NCI-H1092 treated with DMSO at 0.1 percent for 48 hours (cell line): ENCODE measurements at places on chromosomes 1 and 21.

GRCh38 chr1:61187352-61188086, 105.2 kb downstream of the NFIA start:
- DNase-seq = no peak

DNA sequence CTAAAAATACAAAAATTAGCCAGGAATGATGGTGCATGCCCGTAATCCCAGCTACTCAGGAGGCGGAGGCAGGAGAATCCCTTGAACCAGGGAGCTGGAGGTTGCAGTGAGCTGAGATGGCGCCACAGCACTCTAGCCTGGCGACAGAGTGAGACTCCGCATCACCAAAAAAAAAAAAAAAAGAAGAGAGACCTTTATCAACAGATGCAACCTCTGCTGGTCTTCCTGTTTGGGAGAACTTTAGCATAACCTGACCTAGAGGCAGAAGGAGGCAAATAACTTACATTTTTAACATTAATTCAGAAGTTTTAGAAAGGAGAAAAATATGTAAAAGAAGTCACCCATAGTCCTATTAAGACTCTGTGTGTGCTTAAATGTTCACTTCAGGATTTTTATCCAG, 32.4 kb downstream of the SLAMF1 start:
- no peak for DNase-seq

- DNase-seq = no peak
Measured at GRCh38 chr1:236397173-236397759, 3.2 kb downstream of the EDARADD start.

- no peak for DNase-seq
Measured at GRCh38 chr1:21864730-21865129, 52.7 kb downstream of the LDLRAD2 start.

DNA sequence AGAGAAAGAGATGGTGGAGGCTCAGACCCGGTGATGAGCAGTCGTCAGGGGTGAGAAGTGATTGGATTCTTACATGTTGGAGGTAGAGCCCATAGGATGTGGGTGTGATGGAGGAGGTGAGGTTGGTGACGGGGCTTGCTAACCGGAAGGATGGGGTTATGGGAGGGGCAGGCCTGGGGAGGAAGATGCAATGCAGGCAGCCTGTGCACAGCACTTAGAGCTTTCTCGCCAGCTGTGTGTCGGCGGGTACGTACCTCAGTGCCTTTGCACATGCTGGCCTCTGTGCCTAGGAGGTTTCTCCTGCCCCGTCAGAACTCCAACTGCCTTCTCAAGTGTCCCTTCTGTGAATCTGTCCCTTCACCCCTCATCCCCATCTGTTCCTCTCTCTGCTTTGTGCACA, 2.9 kb upstream of the BSND start:
- DNase-seq = no peak

DNA sequence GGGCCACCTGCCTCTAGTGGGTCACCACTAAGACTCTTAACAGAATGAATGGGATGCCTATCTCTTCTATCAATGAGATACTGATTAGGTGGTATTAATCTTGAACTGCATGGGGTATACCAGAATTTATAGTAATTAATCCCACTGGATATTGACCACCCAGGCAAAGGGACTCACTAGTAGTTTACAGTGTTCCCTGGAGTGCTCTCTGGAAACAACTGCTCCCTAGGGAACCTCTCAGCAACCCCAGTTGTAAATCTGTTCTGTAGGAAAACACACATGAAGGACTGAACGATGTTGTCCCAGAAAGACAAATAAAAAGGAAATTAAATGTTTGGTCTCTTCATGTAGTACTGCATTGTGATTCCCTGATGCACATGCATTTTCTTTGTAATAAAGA, 430.5 kb downstream of the HLX start:
- DNase-seq = peak; percentile 98

DNA sequence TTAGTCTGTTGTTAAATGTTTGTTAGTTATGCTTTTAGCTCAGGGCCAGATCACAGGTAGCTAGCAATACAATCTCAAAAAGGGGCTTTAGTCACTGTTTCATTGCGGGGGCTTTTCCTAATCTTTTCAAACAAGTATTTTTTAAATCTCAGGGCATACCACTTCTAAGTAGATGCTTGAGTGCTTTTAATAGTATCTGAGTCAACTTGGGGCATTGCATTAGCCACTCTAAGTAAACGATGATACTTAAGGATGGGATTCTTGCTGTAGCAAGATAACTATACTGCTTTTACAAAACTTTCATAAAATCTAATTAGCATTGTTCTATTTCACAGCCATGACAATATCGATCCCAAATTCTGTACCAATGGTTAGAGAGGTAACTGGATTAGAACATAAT, 11.6 kb downstream of the CDC42BPA start:
- no peak for DNase-seq

- no peak for DNase-seq
Measured at GRCh38 chr1:67171978-67172377, 5.7 kb downstream of the IL23R start.

- DNase-seq = no peak
Measured at GRCh38 chr1:153929426-153929825, 6.7 kb upstream of the GATAD2B start.

DNA sequence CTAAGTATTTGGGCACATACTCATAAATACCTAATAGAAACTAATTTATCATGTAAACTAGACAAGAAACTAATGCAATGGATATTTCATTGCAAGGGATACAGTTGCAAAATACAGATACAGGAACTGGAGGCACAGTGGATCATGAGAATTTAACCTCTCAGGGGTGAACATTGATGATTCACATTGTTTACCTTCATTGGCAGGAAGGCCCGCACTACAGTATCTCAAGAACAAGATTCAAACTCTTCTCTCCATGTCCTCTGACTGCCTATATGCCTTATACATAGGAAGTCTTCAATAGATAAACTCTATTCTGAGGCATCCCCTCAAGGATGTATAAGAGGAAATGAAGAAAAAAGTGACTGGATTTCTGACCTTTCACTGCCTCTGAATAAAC, 18.4 kb upstream of the PTBP2 start:
- no peak for DNase-seq

DNA sequence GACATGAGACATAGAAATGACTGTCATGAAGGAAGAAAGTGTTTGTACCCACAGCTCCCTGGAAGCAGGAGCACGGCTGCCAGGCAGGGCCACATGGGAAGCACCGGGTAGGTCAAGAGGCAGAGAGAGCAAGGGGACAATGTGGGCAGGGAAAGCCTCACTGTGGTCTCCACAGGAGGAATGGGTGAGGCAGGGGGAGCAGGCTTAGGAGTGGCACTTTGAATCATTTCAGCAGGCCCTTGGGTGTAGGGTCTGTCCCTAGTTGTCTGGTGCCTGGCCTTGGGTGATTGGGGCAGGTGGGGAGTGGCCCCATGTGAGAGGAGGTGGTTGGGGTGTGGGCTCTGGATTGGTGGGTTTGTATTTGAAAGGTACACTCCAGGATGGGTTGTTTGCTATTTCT, 83.9 kb downstream of the PCBP3 start:
- no peak for DNase-seq

GRCh38 chr21:25281134-25281533, 326.1 kb downstream of the MRPL39 start:
- no peak for DNase-seq

GRCh38 chr1:3992103-3992556, 92.1 kb upstream of the C1orf174 start:
- DNase-seq = no peak

GRCh38 chr1:40861224-40862003, 749 bp downstream of the CITED4 start:
- peak; percentile 15 for DNase-seq

- no peak for DNase-seq
Measured at GRCh38 chr1:112105557-112105956, 116.1 kb upstream of the KCND3 start.

DNA sequence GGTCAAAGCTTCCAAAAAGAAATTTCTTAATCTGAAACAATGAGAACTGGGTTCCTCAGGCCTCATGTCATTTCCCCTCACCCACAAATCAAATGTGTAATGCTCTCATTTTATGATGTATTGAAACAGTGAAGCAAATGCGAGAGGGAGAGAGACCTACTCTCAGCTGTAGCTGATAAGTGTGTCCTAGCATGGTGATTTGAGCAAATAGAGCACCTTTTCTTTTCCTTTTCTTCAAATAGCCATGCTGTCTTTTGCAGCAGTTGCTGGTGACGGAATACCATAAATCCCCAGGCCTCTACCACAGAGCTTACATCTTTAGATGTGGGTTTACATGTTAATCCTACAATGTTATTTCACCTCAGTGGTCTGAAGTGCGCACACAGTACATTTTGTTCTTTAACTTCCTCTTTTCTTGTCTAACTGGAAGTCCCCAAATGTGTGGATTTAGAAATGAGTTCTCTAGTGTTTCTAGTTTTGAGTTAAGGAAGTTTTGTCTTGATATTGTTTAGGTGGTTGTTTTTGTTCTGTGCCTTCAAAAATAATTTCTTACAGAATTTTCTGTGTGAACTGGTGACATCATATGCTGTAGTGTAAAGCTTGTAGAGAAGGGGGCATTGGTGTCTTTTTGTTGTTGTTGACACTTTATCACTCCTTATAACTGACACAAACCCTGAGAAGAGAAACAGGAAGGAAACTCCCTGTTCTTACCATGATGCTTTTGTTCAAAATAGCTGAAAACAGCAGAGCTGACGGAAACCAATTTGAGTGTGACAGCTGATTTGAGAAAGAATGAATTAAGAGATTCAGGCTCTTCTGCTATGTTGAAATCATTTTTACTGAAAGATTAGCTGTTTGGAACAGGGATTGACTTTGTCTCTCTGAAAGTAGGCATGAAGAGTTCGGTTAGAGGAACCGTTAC, 12.2 kb downstream of the SMAP2 start:
- no peak for DNase-seq

DNA sequence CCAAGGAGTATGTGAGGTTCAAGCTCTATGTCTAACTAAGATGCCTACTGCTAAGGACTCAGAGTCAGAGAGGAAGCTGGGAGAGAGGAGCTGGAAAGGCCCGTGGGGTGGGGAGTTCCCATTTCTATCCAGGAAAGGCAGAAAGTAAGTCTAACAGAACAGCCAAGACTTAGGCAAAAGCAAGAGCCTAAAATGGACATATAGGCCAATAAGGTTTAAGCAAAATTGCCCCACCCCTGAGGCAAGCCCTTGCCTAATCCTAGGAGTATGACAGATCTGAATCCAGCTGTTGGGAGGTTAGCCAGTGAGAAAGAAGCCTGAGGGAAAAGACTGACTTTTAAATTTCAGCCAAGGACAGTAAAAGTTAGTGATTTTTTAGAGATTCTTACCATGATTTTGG, 1.6 kb upstream of the KLHDC9 start:
- DNase-seq = no peak

- no peak for DNase-seq
Measured at GRCh38 chr1:209326076-209326475, 257.4 kb upstream of the CAMK1G start.

DNA sequence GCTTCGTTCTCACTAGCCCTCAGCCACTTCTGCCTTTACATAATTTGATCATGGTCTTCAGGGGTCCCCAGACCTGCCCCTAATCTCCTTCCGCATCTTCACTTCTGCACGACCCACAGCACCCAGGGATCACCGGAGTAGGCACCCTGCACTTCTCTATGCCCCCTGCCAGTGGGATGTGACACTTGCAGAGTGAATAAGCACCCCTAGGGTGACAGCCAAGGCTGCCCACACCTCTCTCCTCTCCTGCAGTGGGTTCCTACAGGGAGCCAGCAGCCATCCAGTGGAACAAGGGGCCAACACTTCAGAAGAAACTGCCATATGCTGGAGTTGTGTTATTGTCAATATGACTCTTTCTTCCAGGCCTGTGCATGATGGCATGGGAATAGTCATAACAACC, 58.0 kb upstream of the CTPS1 start:
- no peak for DNase-seq

DNA sequence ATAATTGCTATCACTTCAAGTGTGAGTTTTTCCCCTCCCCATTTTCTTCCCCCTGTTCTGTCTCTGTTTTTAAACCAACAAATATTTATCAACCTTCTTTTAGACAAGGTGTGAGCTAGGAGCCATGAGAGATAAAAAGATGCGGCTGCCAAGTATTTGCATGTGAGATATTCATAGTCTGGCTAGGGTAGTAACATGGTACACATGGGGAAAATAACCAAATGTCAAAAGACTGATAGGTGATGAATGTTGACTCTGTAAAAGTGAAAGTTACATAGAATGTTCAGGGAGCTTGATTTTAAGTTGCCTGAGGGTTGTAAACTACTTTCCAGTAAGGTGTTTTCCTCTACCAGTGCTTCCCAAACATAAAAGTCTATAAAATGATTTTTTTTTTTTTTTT, 25.4 kb upstream of the SRP9 start:
- no peak for DNase-seq

- DNase-seq = peak; percentile 64
Measured at GRCh38 chr1:27391511-27392095, 819 bp upstream of the GPR3 start.
